Fibroblast of villous mesenchyme (primary cell): ENCODE measurements at places on chromosomes 16 and 17. TPM values are rescaled to one million over a fixed set of nuclear protein-coding genes. Genes with fewer than 3 reads are reported as not detected.

DNA sequence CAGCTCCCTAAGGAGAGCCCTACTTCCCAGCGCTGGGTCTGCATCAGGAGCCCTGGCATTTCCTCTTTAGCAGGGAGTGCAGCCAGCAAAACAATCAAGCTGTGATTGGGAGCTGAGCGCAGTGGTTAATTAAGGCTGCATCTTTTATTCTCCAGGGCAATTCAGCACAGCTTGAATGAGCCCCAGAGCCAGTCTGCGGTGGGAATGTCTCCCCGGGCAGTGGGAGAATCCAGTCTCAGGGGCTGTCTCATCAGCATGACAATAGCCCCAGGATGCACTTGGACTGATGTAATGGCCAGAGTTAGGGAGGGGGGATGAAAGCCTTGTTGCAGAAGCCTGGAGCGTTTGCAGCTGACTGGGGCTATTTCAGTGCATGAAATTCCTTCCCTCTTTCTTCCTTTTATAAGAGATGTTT lies 292.6 kb upstream of the SOX9 start:
- no peak for DNase-seq

DNA sequence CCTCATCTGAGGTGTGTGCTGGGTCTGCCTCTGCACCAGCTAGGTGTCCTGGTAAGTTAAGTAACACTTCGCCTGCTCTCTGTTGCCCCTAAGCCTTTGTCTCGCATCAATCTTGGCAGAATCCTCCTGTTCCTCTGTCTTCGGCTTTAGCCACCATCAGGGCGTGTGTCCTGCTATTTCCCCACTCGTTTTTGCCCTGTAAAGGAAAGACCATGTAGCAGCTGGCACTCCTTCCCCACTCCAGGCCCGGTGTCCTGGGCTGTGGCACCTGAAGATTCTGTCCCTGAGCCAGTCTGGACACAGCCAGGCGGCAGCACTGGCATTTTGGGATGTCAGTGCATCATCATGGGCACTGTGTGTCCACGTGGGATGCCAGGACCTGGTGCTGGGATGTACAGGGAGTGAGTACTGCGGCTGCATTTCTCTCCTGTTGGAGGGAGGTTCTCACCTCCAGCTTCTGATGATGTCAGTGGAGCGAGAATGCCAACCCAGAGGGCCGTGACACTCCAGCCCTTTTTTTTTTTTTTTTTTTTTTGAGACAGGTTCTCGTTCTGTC lies 26.2 kb upstream of the FOXK2 start:
- no peak for DNase-seq

SLC5A11 gene
- total RNA-seq = under 0.01 TPM in 1 of 2 replicates, not detected in the other

DNA sequence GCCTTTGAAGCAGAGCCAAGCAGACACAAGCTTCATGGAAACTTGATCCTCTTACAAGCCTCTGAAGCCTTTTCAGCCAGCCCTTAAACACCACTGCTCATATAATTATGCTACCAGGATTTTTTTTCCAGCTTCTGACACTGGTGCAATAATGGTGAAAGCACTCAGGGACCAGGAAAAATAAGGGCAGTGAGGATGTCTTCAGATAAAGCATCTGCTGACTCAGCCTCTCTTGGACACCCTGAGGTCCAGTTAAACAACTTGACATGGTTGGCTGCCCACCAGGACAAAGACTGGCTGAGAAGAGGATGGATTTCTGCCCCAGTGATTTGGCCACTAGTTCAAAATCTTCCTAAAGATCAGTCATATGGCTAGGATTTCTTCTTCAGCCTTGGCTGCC lies 124.2 kb upstream of the N4BP1 start:
- DNase-seq = no peak

FADS6 gene
- total RNA-seq = not detected in 2 replicates

NSMCE1 gene
- 60.2 and 69.1 TPM in 2 replicates for total RNA-seq

- DNase-seq = peak; percentile 5
Measured at GRCh38 chr17:55301521-55302406, 37.0 kb downstream of the HLF start.

DNA sequence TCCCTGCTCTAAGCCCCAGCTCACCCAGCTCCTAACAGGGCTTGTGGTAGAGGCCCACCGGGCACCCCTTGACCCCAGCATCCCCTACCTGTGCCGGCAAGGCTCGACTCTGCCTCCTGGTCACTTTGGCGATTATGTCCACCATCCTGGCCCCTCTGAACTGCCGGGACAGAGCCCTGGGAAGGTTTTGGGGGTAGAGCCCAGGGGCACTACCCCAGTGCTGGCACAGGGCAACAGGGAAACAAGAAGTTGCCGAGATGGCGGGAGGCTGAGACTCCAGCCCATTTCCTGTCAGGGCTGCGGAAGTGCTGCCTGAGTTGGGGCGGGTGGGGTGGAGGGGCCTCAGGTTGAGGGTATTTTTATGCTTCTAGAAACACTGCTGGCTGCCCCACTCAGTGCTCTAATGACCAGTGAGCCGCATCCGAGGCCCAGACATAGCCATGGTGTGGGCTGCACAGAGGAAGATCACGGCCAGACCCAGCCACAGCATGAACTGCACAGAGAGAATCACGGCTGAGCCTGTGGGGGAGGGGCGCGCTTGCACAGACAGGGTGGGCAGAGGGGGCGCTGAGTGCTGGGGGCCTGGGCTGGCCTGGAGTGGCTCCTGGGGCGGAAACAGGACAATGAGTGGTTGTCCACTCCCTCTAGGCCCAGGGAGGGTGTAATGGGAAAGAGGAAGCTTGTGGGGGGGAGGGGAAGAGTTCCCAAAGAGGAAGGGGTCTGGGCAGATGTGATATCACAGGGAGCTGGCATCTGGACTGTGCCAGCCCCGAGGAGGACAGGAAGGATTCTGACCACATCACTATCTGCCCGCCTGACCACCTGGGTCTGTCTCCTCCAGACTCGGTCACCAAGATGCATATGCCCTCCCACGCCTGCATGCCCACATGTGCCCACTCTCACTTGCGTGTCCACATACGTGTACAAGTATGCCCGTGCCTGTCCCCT lies 22.3 kb downstream of the ARHGAP27 start:
- no peak for DNase-seq

DNA sequence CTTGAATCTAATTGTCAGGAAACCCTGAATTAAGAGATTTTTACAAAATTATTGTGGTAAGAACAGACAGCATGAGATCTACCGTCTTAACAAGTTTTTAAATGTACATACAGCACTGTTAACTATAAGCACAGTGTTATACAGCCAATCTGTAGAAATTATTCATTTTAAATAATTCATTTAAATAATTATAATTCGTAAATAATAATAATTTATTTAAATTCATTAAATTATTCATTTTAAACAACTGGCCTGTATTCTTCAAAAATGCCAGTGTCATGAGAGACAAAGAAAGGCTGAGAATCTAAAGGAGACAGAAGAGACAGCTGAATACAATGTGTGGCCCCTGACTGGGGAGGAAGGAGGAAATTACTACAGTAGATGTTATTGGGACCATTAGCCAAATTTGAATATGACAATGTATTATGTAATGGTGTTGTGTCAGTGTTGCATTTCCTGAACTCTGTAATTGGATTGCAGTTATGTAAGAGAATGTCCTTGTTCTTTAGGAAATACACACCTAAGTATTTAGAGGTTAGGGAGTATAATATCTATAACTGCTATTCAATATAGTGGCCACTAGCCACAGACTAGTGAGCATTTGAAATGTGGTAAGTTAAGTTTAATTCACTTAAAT lies 2.3 kb downstream of the RSAD1 start:
- no peak for DNase-seq
